NCI-H446 (cell line): ENCODE measurements at places on chromosomes 6 and 20.

GRCh38 chr20:31355981-31356380, 12.4 kb upstream of the DEFB118 start:
- no peak for DNase-seq

DNA sequence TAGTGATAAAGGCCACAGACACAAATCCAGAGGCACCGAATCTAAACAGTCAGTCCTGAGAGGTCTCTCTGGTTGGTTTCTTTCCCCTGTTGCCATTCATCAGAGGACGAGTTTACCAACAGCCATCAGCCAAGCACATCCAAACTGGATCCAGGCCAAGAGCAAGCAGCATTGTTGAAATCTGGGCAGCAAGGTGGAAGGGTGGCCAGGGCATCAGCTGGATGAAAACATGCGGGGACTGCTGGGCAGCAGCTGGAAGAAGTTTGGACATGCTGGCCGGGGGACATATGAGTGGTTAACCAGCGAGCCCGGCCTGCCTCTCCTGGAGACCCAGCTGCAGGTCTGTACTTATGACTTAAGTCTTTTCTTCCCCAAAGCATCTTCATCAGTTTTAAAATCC, at the start of gene SMIM28:
Gene SMIM28, plus strand, starts transcription at position 62 of the 400 bp plus-strand sequence. Its CDS starts 168 bp downstream, at position 230.
- no peak for DNase-seq

GRCh38 chr6:43838276-43839036, 68.4 kb downstream of the VEGFA start:
- DNase-seq, result peak; percentile 16

DNA sequence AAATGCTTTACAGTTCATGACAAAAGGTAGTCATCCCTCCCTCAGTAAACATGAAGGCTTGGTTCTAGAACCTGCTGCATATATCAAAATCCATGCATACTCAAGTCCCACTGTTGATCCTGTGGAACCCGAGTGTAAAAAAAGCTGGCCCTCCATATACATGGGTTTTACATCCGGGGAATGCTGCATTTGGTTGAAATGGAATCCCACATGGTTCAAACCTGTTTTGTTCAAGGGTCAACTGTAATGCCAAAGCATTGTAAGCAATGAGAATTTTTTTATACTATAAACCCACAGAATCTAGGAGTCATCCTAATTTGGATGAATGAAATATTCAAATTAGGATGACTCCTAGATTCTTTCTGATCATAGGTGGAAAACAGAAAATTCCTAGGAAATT, 5.9 kb upstream of the HDAC2 start:
- DNase-seq, result no peak

DNA sequence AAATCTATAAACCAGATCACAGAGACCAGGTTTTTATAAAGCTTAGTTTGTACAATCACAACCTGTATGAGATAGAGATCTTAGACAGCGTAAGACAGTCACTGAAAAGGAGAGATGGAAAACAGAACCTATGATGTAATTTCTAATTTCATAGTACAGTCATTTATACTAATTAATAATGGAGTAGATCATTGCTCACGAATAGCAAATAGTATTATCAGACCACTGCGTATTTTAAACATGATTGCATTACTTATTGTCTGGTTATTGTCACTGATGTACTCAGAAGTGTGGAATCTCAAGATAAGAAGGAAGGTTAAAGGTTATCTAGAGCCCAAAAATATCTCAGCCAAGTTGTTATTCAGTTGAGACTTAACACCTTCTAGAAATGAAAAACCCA, 115.6 kb downstream of the KHDC1L start:
- no peak for DNase-seq

GRCh38 chr6:161117308-161117707, 125.7 kb downstream of the MAP3K4 start:
- DNase-seq, result no peak

DNA sequence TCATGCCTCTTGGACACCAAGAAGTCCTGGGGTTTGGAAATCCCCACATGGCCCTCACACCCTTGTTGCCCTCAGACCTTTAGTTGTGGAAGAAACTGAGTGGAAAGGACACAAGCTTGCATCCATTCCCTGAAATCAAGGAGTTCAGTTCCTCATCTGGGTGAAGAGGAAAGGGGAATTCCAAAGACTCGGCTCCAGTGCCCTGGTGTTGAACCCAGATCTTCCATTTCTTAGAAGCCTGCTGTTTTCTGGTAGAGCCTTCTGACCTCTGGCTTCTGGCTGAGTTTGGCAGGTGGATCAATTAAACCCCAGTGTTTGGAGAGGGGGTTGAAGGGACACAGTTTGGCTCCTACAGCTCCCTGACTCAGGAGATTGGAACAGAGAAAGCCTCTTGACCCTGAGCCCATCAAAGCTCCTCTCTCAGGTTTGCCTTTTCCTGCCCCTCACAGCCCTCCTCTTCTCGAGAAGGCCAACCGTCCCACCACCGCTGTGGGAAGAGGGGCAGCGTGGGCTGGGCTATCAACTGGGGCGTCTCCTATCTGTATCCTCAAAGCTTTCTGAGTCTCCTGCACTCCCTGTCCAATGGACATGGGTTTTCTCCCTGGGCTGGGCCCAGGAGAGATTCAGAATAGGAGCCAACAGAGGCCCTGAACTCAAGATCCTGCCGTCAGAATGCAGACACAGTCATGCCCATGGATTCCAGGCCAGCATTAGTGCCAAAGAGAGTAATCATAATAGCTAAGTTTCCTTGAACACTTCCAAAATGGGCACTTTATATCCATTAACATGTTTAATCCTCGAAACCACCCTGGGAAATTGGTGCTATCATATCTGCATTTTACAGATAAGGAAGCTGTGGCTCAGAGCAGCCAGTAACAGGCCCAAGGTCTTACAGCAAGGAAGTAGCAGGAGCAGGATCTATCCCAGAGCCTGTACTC, 146.2 kb downstream of the VEGFA start:
- DNase-seq, result no peak
